Right lobe of liver (tissue), 6 donors: ENCODE measurements at places on chromosomes 5 and 9. TPM values are rescaled to one million over a fixed set of nuclear protein-coding genes. Genes with fewer than 3 reads are reported as not detected.

DNA sequence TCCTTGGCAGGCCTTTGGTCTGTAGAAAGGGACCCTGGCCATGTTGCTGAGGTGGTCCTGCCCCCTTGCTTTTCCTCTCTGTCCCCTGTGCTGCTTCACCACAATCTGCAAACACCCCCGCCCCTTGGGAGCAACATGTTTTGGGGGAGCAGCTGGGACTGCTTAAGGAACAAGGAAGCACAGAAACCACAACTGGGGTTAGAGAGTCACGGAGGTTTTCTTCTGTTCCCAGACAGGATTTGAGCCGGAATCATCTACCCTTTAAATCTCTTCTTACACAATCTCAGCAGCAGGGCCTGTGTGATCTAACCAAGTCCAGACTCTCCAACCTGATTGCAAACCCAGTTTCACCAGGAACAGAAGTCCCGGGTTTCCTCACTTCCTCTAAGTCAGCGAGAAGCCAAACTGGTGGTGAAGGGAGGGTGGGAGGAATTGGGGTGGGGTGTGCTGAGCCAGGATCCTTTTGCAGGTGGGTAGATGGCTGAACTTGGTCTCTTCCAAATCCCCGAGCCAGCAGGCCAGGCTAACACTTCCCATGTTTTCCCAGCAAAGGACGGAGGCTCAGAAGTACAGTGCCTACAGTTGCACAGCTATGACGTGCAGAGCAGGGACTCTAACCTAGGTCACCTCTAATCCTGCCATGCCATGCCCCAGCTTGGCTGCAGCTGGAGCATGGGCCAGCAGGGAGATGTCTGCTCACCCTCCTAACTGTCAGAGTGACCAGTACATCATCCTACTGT, 25.0 kb downstream of the SH3PXD2B start:
- no peak overlapping the region for H3K27ac ChIP-seq
- H3K27me3 ChIP-seq = no peaks in the 10 kb centered on the region

The ADAMTS13 gene
- 10.0 TPM for total RNA-seq

- no peaks in the 10 kb centered on the region for H3K36me3 ChIP-seq
- H3K27me3 ChIP-seq = no peaks in the 10 kb centered on the region
- no peak for DNase-seq
- peaks cover 2% of the 10 kb centered on the region for H3K4me1 ChIP-seq
- H3K4me3 ChIP-seq = peak within 1 kb of the TSS; percentile 31
Measured at GRCh38 chr5:132257131-132258101, at the start of gene PDLIM4. Gene PDLIM4 (plus strand): TSS chr5:132257696. CDS start chr5:132257735, 39 bp downstream.

The TAF11L12 gene
- total RNA-seq = not detected

- H3K27ac ChIP-seq = no peak overlapping the region
- H3K4me3 ChIP-seq = no peak overlapping the region
- H3K4me1 ChIP-seq = no peaks in the 10 kb centered on the region
- H3K27me3 ChIP-seq = no peaks in the 10 kb centered on the region
- no peaks in the 10 kb centered on the region for H3K36me3 ChIP-seq
Measured at GRCh38 chr5:144085381-144085780, 85.1 kb downstream of the YIPF5 start.

The SPOCK1 gene
- 0.06 TPM for total RNA-seq

- H3K4me1 ChIP-seq = no peaks in the 10 kb centered on the region
- DNase-seq = peak; percentile 52
- no peaks in the 10 kb centered on the region for H3K36me3 ChIP-seq
- peak overlapping the region; percentile 67 for H3K4me3 ChIP-seq
- peaks cover 25% of the 10 kb centered on the region for H3K27me3 ChIP-seq
- H3K27ac ChIP-seq = no peak overlapping the region
Measured at GRCh38 chr9:99823681-99824377, 2.1 kb downstream of the NR4A3 start.

DNA sequence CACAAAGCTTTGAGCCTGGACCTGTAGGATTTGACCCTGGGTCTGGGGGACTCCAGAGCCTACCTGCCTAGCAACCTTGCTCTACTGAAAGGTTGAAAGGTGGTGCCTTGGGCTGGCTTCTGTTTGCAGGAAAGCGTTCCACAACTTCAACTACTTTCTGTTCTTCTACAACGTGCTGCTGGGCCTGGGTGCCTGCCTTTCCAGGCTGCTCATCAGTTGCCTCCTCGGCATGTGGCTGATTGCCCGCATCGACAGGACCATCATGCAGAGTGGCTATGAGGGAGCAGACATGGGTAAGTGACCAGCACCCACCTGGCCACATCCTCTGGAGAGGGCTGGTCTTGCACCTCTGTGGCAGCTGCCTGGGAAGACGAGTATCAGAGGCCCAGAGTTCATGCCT, 13.6 kb upstream of the CCDC180 start:
- no peaks in the 10 kb centered on the region for H3K4me1 ChIP-seq
- H3K4me3 ChIP-seq = no peak overlapping the region
- DNase-seq = no peak
- no peaks in the 10 kb centered on the region for H3K27me3 ChIP-seq
- no peak overlapping the region for H3K27ac ChIP-seq
- H3K36me3 ChIP-seq = peaks cover under 1% of the 10 kb centered on the region

The CACNA1B gene
- not detected for total RNA-seq
